AG09319 (cell line): ENCODE measurements at places on chromosomes 12 and 14.

GRCh38 chr12:87518481-87518880, 510.7 kb downstream of the C12orf50 start:
- no peak for DNase-seq

GRCh38 chr12:104485651-104486362, 29.1 kb downstream of the CHST11 start:
- DNase-seq, result no peak

DNA sequence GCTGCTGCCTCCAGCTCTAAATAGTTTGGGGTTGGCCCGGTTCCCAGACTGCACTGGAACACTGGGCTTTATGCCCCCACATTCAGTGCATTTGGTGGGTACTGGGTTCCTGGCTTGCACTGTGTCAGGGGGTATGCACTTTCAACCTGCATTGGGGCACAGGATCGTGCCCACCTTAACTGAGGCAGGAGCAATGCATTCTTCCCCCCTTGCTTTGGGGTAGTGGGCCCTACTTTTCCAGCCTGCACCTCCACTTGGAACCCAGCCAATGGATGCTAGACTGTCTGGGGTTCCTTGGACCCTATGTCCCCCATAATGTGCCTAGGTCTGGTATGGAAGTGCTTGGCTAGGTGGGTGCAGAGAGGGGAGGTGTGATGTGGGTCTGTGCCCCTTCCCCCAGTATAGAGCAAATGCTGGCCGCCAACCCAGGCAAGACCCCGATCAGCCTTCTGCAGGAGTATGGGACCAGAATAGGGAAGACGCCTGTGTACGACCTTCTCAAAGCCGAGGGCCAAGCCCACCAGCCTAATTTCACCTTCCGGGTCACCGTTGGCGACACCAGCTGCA, 615 bp downstream of the TARBP2 start:
- DNase-seq, result no peak

GRCh38 chr14:69612014-69612782, 802 bp downstream of the SUSD6 start:
- DNase-seq, result no peak

GRCh38 chr14:99675951-99676350, 8.1 kb upstream of the CYP46A1 start:
- DNase-seq, result no peak

DNA sequence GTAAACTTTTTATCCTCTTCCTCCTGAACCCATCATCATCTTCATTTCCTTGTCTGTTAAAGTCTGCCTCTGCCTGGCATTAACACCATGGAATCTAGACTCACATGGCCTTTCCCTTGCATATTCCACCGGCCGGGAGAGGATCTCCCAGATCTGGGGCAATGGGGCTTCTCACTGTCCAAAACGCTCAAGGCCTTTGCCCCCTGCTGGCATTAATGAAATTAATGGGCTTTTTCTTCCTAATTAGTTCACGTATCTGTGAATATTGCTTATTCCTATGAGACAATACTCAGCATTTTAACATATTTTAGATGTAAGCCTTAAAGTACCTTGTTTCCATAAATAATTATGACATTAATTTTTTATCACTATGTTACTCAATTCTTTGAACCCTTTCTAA, 42.9 kb upstream of the CAPRIN2 start:
- DNase-seq, result no peak

DNA sequence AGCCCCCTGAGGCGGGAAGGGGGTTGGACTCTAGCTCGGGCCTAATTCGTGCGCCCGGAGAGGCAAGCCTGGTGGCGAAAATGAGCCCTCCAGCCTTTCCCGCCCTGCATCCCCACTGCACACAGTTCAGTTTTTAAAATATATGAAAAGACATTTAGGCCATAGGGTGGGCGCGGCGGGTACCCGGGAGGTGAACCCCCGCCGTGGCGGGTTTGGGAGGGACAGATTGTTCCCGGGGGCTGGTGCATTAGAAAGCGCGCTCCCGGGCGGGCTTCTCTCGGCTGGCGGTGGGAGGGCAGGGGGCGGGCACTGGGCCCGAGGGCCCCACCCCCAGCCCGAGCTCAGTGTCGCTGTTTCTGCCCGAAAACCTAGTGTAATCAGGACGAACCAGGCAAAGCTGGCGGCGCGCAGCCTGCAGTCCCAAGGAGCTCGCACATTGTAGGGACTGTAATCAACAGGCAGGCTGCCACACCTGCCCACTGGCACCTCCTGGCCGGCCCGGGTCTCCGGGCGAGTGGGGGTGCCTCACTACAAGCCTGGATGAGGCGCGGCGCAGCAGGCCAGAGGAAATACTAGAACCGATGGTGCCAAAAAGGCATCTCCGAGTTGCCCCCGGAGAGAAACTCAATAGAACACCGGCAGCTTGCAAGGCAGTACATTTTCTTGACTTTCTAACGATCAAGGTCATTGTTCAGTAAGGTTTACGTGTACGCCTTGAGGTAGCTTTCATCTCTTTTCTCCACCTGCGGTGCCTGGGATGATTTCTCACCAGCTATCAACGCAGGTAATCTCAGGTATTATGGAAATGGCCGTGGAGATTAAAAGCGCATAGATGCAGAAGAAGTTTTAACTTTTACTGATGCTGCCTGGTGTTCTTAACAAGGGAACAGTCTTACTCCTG, 764 bp upstream of the SPTB start:
- no peak for DNase-seq

- peak; percentile 34 for DNase-seq
Measured at GRCh38 chr12:98698603-98699463, 53.7 kb downstream of the APAF1 start.

DNA sequence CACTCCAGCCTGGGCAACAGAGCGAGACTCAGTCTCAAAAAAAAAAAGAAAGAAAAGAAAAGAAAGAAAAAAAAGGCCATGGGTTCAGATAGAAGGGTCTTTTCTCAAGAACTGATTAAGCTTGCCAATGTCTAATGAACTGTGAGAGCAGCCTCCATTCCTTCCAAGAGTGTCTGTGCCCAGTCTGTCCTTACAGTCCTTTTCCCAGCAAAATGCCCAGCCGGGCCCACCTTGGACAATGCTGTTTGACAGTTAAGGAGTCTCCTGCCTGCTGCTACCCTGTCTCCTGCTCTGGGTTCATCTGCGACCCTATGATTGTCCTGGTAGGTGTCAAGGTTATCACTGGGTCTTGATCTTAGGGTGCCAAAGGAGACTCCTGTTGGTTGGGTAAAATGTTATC, 21.4 kb downstream of the SYNE3 start:
- DNase-seq, result no peak

GRCh38 chr14:47262801-47263200, 412.6 kb downstream of the MDGA2 start:
- no peak for DNase-seq

GRCh38 chr12:83042441-83043200, 355.9 kb downstream of the TMTC2 start:
- no peak for DNase-seq

DNA sequence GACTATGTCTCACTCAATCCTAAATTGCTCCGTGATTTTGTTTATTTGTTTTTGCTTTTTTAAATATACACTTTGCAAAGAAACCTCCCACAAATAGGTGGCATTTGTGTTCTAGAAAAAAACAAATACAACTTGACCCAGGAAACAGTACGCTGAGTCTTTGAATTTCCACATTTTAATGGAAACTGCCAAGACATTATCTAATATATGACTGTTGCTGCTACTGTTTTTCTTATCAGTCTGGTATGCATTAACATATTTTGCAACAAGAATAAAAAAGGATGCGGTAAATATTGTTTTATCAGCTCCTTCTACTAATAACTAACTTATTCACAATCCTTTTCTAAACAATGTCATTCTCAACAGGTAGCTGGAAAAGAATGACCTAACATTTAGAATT, 187.4 kb downstream of the LRIG3 start:
- no peak for DNase-seq

DNA sequence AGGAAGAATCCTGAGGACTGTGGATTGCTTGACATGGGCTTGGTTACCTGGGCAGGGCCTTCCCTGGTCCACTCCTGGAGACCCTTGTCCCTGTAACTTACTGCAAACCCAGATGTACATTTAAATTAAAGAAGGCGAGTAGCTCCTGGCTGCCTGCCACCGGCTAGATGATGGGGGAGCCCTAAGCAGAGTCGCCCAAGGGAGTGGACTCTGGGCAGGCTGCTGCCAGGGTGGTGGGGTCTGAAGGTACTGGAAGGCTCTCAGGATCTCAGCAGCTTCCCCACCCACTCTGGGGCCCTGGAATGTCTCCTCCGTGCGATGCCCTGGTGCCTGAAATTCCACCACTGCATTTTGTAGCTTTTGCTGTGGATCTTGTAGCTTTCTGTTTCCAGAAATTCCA, 74.7 kb downstream of the FBXL14 start:
- DNase-seq, result no peak

DNA sequence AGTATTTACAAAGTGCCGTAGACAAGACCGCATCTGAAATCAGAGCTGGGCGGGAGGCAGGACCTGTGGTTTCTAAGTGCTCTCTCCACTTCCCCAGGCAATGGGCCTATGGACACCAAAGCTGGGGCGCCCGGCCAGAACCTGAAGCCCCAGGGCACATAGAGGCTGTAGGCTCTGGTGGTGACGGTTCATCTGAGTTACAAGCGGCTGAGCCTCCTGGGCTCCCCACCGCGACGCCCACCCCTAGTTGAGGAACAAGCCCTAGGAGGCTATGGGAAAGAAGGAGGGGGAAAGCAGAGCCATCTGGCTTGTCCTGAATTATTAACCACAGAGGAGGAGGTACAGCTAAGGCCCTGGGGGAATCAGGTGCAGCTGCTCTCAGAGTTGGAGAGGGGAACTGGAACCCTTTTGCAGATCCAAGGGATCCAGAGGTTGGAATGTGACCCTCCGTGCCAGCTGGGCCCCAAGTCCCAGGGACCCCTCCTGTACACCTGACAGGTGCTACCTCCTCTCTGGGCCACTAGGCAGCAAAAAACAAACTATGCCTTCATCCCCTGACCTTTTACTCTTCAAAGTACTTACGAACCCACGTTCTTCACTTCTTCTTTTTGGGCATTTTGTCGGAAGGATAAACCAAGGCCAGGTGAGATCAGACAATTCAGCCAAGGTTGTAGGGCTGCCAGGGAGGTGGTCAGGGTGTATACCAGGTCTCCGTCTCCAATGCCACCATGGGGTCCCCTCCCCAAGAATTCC, 77.2 kb downstream of the ARL6IP4 start:
- no peak for DNase-seq

GRCh38 chr14:95061317-95062093, 95.8 kb downstream of the DICER1 start:
- DNase-seq, result no peak

DNA sequence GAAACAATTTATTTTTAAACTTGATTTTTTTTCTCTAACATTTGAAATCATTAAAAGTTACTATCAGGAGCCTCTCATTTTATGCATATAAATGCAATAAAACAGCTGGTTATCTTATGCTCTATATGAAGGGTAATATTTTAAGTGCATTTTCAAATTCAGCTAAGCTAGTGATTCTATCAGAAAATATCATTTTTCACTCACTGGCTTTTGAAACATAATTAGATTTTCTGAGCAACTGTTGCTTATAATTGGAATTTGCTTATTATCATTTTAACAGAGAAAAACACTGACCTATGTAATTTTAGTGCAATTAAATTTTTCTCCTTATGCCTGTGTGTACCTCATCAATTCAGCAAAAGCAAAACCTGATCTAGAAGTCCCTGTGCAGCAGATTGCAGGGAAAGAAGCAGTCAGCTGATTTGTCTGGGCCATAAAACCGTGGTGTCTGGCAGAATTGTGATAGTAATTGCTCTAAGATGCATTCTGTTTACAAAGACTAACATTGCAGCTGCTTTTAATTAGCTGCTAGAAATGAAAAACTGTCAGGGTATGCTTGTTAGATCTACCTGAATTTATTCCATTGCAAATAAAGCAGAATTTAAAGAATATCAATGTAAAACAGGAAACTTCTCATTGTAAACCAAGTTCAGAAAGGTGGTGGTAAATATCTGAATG, 75.0 kb downstream of the BICD1 start:
- peak; percentile 28 for DNase-seq

DNA sequence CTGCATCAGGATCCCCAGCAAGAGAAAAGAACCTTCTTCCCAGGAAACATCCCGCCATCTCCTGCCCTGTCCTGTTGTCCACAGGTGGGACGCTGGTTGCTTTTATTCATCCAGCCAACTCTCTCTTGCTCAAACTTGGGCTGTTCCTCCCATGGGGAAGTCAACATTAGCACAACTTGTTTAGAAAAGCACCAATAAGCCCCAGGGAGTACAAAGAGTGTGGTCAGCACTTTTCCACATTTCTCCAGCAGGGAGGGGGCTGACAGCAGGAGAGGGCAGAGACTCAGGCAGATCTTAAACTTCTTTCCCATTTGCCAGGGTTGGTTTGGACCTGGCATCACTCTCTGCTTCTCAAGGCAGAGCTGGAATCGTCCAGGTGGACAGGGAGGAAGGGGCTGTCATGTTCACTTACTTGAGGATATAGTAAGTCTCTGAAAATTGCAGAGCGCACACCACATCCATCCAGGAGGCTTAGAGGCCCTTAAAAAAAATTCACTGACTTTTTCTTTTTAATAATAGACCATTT, 74.9 kb downstream of the RBM19 start:
- no peak for DNase-seq

GRCh38 chr14:81834308-81834707, 300.7 kb upstream of the SEL1L start:
- no peak for DNase-seq

DNA sequence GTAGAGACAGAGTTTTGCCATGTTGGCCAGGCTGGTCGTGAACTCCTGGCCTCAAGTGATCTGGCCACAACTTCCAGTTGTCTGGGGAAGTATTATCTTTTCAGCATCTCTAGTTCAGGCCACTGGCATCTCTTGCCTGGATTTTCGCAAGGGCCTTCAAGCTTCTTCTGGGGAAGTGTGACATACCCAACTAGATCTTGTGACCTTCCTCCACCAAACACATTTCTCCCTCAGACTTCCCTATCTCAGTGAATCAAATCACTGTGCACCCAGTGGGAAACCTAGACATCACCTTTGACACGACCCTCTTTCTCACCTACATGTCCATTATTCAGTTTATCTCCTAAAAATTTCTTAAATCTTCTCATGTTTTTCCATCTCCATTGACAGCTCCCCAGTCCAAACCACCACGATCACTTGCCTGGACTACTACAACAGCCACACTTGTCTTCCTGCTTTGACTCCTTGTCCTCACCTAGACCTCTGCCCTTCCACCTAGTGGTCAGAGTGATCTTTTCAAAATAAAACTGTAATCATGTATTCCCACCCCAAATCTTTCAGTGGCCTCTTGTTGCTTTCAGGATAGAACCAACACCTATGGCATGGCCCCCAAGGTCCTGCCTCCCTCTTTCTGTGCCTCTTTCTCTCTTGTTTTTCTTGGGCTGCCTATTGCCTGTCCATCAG, 3.3 kb downstream of the EEF1AKMT3 start:
- DNase-seq, result no peak

- no peak for DNase-seq
Measured at GRCh38 chr12:15757553-15758255, 31.5 kb downstream of the EPS8 start.

DNA sequence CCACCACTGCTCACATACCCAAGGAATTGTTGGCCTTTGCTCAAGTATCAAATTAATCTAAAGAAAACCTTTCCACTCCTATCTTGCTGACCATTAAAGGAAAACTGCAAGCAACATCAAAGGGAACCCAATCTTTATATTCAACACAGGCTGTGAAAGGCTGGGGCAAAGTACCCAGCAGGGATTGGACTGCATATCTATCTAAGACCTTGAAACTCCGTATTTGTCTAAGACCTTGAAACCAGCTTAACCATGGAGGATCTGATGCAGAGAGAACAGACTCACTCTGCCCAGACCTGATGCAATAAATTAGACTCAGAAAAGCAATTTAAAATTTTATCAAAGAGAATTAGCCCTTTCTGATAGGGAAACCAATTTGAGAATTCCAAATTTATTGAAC, 102.2 kb downstream of the DIO2 start:
- no peak for DNase-seq

- no peak for DNase-seq
Measured at GRCh38 chr14:68346556-68347343, 446.1 kb downstream of the ZFP36L1 start.

- no peak for DNase-seq
Measured at GRCh38 chr14:33454707-33455106, 496.2 kb downstream of the EGLN3 start.
